Daoy (cell line): ENCODE measurements at places on chromosomes 2 and 18. TPM values are rescaled to one million over a fixed set of nuclear protein-coding genes. Genes with fewer than 3 reads are reported as not detected.

DNA sequence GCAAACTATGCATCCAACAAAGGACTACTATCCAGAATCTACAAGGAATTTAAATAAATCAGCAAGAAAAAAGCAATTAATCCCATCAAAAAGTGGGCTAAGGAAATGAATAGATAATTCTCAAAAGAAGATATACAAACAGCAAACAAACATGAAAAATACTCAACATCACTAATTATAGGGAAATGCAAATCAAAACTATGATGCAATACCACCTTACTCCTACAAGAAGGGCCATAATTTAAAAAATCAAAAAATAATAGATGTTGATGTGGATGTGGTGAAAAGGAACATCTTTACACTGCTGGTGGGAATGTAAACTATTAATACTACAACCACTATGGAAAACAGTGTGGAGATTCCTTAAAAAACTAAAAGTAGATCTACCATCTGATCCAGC, 164.7 kb downstream of the ZBTB7C start:
- no peak for DNase-seq

Gene COBLL1
- total RNA-seq, result 4.6 and 6.7 TPM in 2 replicates

- DNase-seq, result no peak
Observed at GRCh38 chr2:105794926-105795574, 50.3 kb downstream of the NCK2 start.

DNA sequence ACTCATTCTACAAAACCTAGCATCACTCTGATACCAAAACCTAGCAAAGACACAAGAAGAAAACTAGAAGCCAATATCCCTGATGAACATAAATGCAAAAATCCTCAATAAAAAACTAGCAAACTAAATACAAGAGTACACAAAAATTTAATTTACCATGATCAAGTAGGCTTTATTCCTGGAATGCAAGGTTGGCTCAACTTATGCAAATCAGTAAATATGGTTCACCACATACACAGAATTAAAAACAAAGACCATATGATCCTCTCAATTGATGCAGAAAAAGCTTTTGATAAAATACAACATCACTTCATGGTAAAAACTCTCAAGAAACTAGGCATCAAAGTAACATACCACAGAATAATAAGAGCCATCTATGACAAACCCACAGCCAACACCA, 188.3 kb downstream of the ETAA1 start:
- no peak for DNase-seq

DNA sequence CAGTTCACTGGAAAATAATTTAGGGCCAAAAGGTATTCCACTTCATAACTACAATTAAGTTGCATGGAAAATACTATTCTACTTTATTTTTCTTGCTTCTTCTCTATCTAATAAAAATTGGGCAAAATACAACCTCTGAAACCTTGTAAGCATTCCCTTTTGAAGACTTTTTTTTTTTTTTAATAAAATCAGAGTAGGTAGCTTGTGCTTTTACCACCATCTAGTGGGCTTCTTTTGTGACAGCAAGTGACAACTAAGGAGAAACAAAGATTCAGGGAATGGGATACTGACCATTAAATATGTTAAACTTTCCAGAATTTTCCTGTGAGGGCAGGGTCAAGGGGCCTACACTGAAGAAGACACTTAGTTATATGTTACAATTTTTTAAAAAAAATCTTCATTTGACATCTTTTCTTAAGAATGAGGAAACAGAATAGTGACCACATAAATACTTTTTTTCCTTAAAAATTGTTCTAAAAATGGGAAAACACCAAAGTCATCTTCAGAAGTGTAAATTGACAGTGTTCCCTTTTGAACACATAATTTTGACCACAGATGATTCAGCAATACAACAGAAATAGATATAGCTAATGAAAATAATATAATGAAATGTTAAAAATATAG, 1183.2 kb upstream of the ACVR2A start:
- no peak for DNase-seq

DNA sequence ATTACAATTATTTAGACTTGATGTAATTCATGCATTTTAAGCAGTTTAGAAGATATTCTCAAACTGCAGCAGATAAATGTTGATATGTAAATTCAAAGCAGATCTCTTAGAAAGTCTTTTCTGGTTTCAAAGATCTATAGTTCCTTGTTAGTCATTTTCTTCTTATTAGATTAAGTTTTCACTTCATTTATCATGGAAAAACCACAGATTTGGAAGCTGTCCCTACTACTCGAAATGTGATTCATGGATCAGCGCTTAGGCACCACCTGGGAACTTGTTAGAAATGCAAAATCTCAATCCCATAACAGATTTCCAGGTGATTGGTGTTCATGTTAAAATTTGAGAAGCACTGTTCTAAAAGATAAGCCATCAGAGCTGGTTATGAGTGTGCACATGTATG, 92.8 kb upstream of the CDH2 start:
- no peak for DNase-seq

DNA sequence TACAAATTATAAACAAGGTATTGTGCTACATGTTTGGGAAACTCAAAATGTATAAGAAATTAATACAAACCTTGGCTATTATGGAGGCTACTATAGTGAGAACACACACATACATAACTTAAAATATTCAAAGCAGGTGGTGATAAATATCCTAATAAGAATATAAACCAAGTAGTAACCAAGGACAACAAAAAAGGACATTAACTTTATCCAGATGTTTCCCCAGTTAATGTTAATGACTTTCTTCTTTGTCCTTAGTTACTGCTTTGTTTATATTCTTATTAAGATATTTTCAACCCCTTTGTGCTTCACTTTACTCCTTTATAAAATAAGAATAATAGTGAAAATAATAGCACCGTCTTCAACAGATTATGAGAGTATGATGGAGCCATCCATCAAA, 241.6 kb downstream of the CALCRL start:
- no peak for DNase-seq

GRCh38 chr2:182763311-182763912, 47.4 kb downstream of the DNAJC10 start:
- DNase-seq, result peak; percentile 14

Gene THUMPD2
- total RNA-seq, result 13.6 and 15.8 TPM in 2 replicates

- no peak for DNase-seq
Observed at GRCh38 chr2:203201426-203201825, 37.4 kb upstream of the CYP20A1 start.
